Activated CD4-positive, alpha-beta memory T cell treated with anti-CD3 and anti-CD28 coated beads for 36 hours (primary cell): ENCODE measurements at places on chromosomes 16 and 17. TPM values are rescaled to one million over a fixed set of nuclear protein-coding genes. Genes with fewer than 3 reads are reported as not detected.

GRCh38 chr16:9176547-9177418 lies 85.3 kb downstream of the HAPSTR1 start:
- no peak overlapping the region for H3K4me3 ChIP-seq
- DNase-seq = no peak
- peaks cover 10% of the 10 kb centered on the region for H3K27me3 ChIP-seq
- H3K36me3 ChIP-seq = no peaks in the 10 kb centered on the region

GRCh38 chr17:82862737-82863382 lies 23.0 kb upstream of the ZNF750 start:
- peaks cover 2% of the 10 kb centered on the region for H3K36me3 ChIP-seq
- peaks cover 87% of the 10 kb centered on the region for H3K4me1 ChIP-seq
- no peak overlapping the region for H3K4me3 ChIP-seq
- DNase-seq = no peak
- no peaks in the 10 kb centered on the region for H3K27me3 ChIP-seq

DNA sequence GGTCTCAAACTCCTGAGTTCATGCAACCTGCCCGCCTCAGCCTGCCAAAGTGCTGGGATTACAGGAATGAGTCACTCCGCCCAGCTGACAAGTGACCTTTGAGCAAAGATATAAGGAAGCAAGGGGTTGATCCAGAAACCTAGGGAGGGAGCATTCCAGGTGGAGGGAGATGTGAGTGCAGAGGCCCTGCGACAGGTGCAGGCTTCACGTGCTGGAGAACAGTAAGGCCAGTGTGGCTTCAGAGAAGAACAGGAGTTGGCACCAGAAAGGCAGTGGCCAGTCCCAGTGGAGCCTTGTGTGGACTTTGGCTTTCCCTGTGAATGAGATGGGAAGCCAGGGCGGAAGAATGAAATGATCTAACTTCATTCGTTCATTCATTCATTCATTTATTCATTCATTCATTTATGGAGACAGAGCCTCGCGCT lies 73.6 kb upstream of the HAS3 start:
- DNase-seq = no peak
- no peaks in the 10 kb centered on the region for H3K4me1 ChIP-seq
- no peak overlapping the region for H3K27ac ChIP-seq
- H3K4me3 ChIP-seq = no peak overlapping the region
- no peaks in the 10 kb centered on the region for H3K27me3 ChIP-seq

GRCh38 chr17:55155856-55156560 lies 108.8 kb upstream of the HLF start:
- H3K4me3 ChIP-seq = no peak overlapping the region
- H3K27me3 ChIP-seq = no peaks in the 10 kb centered on the region
- no peak overlapping the region for H3K27ac ChIP-seq
- DNase-seq = no peak
- H3K4me1 ChIP-seq = no peaks in the 10 kb centered on the region

- no peaks in the 10 kb centered on the region for H3K36me3 ChIP-seq
- H3K27ac ChIP-seq = no peak overlapping the region
- H3K27me3 ChIP-seq = no peaks in the 10 kb centered on the region
- no peak for DNase-seq
Observed at GRCh38 chr17:72273289-72274056, 152.7 kb downstream of the SOX9 start.

DNA sequence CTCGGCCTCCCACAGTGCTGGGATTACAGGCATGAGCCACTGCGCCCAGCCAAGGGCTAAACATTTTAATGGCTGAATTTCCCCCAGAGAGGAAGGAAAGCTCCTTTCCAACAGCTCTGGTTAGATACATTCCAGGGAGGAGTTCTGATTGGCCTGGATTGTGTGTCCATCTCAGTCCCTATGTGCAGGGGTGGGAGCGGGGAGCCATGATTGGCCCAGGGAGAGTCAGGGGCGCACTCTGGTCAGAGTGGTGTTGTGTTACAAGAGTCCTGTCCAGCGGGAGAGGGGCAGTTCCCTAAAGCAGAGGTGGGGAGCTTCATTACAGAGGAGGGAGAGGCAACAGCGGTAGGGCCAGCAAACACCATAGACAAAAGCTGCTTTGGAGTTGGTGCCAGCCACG lies 75.0 kb downstream of the RAP1GAP2 start:
- no peaks in the 10 kb centered on the region for H3K4me1 ChIP-seq
- H3K27me3 ChIP-seq = no peaks in the 10 kb centered on the region
- H3K4me3 ChIP-seq = no peak overlapping the region
- no peak for DNase-seq
- no peaks in the 10 kb centered on the region for H3K36me3 ChIP-seq
- H3K27ac ChIP-seq = no peak overlapping the region

- H3K27me3 ChIP-seq = peaks cover 2% of the 10 kb centered on the region
- H3K4me3 ChIP-seq = no peak overlapping the region
- DNase-seq = no peak
- no peak overlapping the region for H3K27ac ChIP-seq
- H3K4me1 ChIP-seq = peaks cover 1% of the 10 kb centered on the region
Observed at GRCh38 chr17:19987897-19988296, 10.3 kb upstream of the AKAP10 start.

GRCh38 chr17:68662037-68662432 lies 60.9 kb upstream of the FAM20A start:
- no peaks in the 10 kb centered on the region for H3K4me1 ChIP-seq
- H3K27me3 ChIP-seq = peaks cover 14% of the 10 kb centered on the region
- no peak for DNase-seq
- H3K27ac ChIP-seq = no peak overlapping the region
- H3K4me3 ChIP-seq = no peak overlapping the region

DNA sequence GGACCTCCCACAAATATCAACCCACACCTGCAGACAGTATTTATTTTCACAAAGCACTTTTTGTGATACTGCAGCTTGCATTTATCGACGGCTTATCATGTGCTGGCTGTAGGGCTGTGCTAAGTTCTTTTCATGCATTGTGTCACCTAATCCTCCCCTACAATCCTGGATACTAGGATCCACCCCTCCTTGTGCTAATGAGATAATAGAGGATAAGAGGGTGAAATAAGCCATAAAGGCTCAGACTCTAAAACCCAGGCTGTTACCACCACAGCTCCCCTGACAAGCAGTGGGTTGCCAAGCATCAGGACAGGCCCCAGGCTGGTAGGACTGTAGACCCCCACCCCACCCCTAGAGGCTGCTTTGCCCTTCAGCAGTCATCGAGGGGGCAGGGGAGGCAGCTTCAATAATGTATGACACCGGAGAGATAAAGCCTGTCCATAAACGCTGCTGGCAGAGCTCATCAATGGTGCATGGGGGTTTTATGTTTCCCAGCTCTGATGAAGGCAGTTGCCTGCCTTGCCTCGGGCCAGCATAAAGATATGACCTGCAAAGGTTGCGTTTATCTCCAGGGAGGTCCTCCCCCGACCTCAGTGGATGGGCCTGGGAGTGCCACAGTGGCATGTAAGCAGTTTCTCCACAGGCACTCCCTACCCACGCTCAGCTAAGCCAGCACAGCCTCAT lies 73.9 kb upstream of the C16orf82 start:
- H3K4me3 ChIP-seq = no peak overlapping the region
- H3K4me1 ChIP-seq = no peaks in the 10 kb centered on the region
- peaks cover 27% of the 10 kb centered on the region for H3K27me3 ChIP-seq
- no peak overlapping the region for H3K27ac ChIP-seq

DNA sequence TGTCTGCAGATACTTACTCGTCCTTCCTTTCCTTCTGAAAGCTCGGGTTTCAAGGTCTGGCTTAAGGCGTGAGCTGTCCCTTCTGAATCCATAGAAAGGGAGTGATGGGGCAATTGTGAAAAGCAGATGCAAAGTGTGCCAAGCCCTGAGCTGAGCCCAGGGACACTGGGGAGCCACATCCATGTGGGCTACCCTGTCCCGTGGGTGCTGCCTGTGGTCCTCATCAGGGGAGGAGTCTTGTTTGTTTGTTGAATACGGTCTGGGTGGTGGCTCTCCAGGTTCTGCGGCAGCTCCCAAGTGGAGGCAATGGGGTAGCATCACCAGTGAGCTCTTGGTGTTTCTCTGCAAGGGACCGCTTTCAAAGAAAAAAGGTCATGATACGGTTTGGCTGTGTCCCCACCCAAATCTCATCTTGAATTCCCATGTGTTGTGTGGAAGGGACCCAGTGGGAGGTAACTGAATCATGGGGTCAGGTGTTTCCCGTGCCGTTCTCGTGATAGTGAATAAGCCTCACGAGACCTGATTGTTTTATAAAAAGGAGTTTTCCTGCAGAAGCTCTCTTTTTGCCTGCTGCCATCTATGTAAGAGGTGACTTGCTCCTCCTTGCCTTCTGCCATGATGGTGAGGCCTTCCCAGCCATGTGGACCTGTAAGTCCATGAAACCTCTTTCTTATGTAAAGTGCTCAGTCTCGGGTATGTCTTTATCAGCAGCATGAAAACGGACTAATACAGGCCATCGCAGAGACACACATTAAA lies 1.0 kb upstream of the ALG1 start:
- no peak for DNase-seq
- peaks cover 7% of the 10 kb centered on the region for H3K36me3 ChIP-seq
- H3K27me3 ChIP-seq = no peaks in the 10 kb centered on the region
- H3K27ac ChIP-seq = peak overlapping the region; percentile 86
- H3K4me1 ChIP-seq = peaks cover 20% of the 10 kb centered on the region

DNA sequence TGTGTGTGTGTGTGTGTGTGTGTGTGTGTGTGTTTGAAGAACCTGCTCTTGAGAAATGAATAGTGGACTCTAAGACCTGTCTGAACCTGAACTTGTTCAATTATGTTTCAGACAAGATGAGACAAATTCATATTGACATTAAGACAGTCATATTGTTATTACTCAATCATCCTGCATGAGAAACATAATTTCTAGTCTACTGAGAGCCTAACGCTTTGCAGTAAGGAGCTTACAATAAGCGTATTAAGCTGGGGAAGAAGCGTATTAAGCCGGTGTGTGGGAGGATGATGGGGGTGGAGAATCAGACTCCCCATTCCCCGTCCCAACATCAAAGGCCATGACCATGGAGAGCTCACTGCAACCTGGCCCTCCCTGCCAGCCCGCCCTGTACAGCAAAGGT lies 22.4 kb upstream of the MNT start:
- H3K36me3 ChIP-seq = peaks cover 19% of the 10 kb centered on the region
- H3K27me3 ChIP-seq = no peaks in the 10 kb centered on the region
- H3K27ac ChIP-seq = no peak overlapping the region
- no peak for DNase-seq
- H3K4me1 ChIP-seq = no peaks in the 10 kb centered on the region
- H3K4me3 ChIP-seq = no peak overlapping the region

- peak overlapping the region; percentile 5 for H3K27ac ChIP-seq
- no peaks in the 10 kb centered on the region for H3K27me3 ChIP-seq
- H3K4me3 ChIP-seq = no peak overlapping the region
- no peak for DNase-seq
- H3K36me3 ChIP-seq = peaks cover 23% of the 10 kb centered on the region
Observed at GRCh38 chr16:67040906-67041305, 12.0 kb downstream of the CBFB start.

DNA sequence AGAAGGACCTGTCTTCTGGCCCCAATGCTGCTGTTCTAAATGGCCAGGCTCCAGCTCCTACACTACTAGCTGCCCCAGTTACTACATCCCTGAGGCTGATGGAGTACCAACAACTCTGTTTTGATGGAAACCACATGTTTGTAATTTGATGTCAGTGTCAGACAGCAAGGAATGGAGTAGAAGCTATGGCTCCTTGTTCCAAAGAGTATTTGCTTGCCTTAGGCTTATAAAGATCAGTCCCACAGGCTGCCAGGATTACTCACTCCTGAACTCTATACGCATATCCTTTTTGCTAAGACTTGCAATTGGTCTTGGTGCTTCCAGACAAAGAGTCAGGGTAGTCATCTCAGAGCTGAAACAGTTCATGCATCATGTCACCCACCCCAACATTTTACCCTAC lies 139.6 kb downstream of the HS3ST3A1 start:
- H3K27me3 ChIP-seq = peaks cover 2% of the 10 kb centered on the region

- no peaks in the 10 kb centered on the region for H3K4me1 ChIP-seq
- H3K36me3 ChIP-seq = no peaks in the 10 kb centered on the region
- H3K4me3 ChIP-seq = no peak overlapping the region
- H3K27me3 ChIP-seq = no peaks in the 10 kb centered on the region
Observed at GRCh38 chr16:76955629-76956028, 235.4 kb upstream of the MON1B start.

The CCL5 gene
- 133 TPM for total RNA-seq

The PRKCB gene
- 56.3 TPM for total RNA-seq

The KCNAB3 gene
- 4.9 TPM for total RNA-seq

The OTOP3 gene
- not detected for total RNA-seq

The TEPSIN gene
- 24.6 TPM for total RNA-seq

The KRTAP4-9 gene
- total RNA-seq = not detected

The EPN3 gene
- not detected for total RNA-seq

The RDM1 gene
- total RNA-seq = 10.6 TPM

The IL21R gene
- total RNA-seq = 55.0 TPM

The AOC3 gene
- 2.0 TPM for total RNA-seq

The HAGHL gene
- total RNA-seq = 15.2 TPM
